ENCODE measurements at places on chromosomes 11 and 22. TPM values are rescaled to one million over a fixed set of nuclear protein-coding genes. Genes with fewer than 3 reads are reported as not detected.

The TRPT1 gene
- total RNA-seq = 28.7 TPM

The MYO7A gene
- under 0.01 TPM for total RNA-seq

The KLHDC7B gene
- not detected for total RNA-seq

The SEC14L2 gene
- 17.4 TPM for total RNA-seq

The C11orf16 gene
- not detected for total RNA-seq

The TENM4 gene
- 5.9 TPM for total RNA-seq

The SCGB1A1 gene
- total RNA-seq = not detected

The MIAT gene
- 0.37 TPM for total RNA-seq

The KCNC1 gene
- total RNA-seq = not detected

The OR5T3 gene
- total RNA-seq = not detected
